ENCODE measurements at places on chromosomes 7 and 10. TPM values are rescaled to one million over a fixed set of nuclear protein-coding genes. Genes with fewer than 3 reads are reported as not detected.

DNA sequence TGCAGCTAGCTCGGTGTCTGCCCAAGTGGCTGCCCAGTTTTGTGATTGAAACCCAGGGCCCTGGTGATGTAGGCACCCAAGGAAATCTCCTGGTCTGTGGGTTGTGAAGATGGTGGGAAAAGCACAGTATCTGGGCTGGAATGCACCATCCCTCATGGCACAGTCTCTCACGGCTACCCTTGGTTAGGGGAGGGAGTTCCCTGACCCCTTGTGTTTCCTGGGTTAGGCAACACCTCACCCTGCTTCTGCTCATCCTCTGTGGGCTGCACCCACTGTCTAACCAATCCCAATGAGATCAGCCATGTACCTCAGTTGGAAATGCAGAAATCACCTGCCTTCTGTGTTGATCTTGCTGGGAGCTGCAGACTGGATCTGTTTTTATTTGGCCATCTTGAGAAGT is 27.6 kb downstream of the GIMAP4 start:
- DNase-seq: no peak

- DNase-seq: no peak
These were observed 57.6 kb downstream of the MMRN2 start for GRCh38 chr10:86899670-86900276.

DNA sequence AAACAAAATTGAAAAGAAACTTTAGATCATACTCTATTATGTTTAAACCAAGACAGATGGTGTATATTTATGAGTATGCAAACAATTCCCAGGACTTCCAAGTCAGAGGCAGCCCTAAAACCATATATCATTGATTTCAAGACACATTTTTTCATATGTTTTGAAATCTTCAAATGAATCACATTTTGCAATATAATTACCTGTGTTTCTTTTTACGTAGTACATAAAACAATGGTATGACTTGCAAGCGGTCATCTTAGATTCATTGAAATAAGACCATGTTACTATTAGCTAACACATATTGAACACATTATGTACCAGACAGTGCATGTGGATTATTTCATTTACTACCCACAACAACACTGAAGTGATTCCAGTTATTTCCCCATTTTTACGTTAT is 14.9 kb downstream of the SMURF1 start:
- DNase-seq: no peak

DNA sequence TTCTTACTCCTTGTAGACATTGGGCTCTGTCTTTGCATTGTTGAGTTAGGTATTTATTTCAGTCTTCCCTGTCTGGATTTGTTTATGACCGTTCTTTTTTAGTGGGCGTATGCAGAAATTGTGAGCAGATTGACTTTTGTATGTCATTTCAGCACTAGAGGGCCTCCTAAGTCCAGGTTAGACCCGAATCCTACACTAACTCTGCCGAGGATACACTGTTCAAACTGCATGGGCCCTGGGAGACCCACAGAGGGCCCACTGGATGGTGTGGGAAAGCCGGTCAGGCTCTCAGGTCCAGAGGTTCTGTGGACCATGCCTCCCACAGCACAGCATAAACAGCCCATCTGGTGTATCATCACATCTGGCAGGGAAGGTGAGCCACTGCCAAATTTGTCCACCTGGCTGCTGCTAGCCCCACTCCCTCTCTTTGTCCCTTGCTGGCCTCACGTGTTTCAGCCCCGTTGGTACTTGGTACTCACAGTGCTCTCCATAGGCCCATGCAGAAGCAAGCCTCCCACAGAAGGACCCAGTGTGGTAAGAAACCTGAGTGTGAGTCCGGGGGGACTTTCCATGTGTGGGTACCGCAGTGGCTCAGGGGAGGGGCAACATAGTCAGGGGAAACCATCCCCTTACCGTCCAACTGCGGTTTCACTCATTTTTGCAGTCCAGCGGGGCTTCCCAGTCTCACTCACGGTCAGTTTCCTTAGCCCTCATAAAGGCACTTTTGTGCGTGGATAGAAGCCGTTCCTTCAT is 112.8 kb downstream of the APBB1IP start:
- DNase-seq: no peak

DNA sequence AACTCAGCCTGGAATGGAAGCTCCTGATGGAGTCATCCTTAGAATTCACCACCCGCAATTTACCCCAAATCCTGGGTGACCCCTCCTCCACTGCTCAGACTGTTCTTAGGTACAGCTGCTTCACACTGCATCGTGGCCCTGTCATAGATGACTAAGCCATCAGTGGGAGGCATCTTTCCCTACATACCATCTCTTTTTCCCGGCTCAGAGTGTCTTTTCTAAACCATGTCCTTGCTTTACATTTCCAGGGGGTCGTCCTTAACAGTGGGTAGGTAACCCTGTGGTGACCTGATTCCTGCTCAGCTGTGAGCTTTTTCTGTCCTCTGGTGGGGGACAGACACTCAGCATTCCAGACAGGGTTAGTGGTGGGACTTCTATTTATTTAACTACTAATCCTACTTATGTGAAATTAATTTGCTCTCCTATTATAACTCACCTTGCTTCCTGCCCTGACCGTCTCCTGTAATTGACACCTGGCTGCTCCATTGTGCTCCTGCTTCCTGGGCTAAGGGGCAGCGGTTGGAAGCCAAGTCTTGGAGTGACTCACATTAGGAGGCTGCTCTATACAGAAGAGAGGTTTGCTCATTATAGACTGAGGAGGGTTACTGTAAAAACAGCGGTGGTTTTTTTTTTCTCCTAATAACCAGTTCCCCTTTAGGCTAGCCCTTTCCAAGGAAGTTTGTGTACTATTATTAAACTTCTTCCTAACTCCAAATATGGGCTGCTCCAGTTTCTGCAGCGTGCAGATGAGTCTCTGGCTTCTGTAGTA is 40.6 kb downstream of the PYROXD2 start:
- DNase-seq: no peak

GRCh38 chr7:30029696-30030095 is 1.5 kb downstream of the PLEKHA8 start:
- no peak for DNase-seq

DNA sequence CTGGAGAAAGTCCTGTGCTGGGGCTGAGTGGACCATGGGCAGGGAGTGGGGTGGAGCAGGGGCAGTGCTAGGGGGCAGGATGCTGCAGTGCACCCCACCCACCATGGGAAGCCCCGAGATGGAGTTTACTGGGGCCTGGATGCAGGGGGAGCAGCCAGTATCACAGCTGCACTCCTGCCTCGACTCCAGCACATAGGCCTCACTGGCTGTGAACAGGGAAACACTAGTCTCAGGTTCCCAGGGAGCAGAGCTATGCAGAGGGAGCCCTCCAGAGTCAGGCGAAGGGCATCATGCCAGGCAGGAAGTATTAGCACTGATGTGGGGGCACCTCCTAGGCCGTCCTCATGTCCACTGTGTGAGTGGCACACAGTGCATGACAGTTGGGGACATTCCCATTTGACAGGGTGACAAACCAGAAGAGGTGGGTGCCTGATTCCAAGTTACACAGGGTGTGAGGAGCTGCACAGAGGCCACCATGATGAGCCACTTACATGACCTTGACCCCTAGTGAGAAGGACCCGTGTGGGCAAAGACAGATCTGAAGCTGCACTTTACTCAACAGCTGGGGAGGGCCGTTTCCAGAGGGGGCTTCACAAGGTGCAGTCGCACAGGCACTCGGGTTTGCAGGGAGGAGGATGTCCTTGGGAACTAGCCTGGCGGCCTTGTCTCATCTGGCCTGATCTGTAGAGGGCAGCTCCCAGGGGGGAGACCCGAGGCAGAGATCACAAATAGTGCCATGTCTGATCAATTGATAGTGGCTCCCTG is 69.9 kb upstream of the LRRC4 start:
- DNase-seq: no peak

Gene FAM25A
- not detected for total RNA-seq
